ENCODE measurements at places on chromosomes 4 and X.

GRCh38 chr4:172654457-172654856, 514.2 kb upstream of the GALNT7 start:
- DNase-seq: no peak

GRCh38 chr4:22678940-22679854, 13.5 kb upstream of the GBA3 start:
- no peak for DNase-seq

DNA sequence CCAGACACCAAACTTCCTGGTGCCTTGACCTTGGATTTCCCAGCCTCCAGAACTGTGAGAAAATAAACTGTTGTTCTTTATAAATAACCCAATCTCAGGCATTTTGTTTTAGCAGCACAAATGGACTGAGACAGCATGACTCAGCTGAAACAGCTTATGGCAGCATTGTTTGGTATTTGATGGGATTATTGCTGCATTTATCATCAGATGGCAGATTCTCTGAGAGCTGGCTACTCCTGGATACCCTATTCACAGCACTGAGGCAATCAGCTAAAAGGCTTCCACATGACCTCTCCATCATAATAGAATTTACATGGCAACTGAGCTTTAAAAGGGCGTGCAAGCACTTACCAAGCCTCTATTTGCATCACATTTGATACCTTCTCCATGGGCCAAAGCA, 623.1 kb upstream of the CPEB2 start:
- no peak for DNase-seq

DNA sequence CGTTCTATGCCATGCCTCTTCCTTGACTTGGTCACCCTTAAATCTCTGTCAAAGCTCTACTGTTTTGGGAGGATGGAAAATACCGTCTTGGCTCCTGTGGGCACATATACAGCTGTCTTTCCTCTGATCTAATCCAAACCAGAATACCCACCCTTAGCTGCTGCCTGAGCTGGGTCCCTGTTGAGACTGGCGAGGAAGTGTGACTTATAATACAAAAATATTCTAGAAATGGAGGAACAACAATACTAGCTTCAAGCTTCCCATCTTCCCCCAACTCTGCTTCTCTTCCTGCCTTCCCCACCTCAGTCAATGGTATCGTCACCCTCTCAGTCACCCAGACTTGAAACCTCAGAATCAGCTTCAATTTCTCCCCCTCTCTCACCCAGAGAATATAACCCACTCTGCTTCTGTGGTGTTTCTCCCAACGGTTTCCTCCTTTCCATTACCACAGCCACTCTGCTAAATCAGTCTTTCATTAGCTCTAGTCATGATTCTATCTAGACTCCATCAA, 599 bp upstream of the IL2RG start:
- no peak for DNase-seq

- peak; percentile 6 for DNase-seq
Observed at GRCh38 chr4:152516156-152516555, 19.7 kb downstream of the FBXW7 start.
